ENCODE measurements at places on chromosomes 1 and 21. TPM values are rescaled to one million over a fixed set of nuclear protein-coding genes. Genes with fewer than 3 reads are reported as not detected.

MARK1 gene
- total RNA-seq = 0.14 TPM

TMEM183A gene
- total RNA-seq = 106 TPM

KRTAP13-4 gene
- total RNA-seq = not detected

PFKFB2 gene
- 4.6 TPM for total RNA-seq

PODN gene
- total RNA-seq = 58.7 TPM

TTC24 gene
- not detected for total RNA-seq

LCE2D gene
- not detected for total RNA-seq

IVNS1ABP gene
- total RNA-seq = 37.0 TPM

PTCH2 gene
- under 0.01 TPM for total RNA-seq

PPCS gene
- 31.9 TPM for total RNA-seq

GABPB2 gene
- total RNA-seq = 19.6 TPM

RNU1-4 gene
- total RNA-seq = 4,050 TPM

ZNF593OS gene
- not detected for total RNA-seq

TIAM1 gene
- total RNA-seq = 0.37 TPM

BTBD8 gene
- 6.8 TPM for total RNA-seq

ADORA3 gene
- total RNA-seq = not detected

MYOM3 gene
- not detected for total RNA-seq

PRPF38A gene
- 7.5 TPM for total RNA-seq

CACNA1S gene
- total RNA-seq = not detected

CACYBP gene
- 156 TPM for total RNA-seq
